Esophagus muscularis mucosa (tissue), 4 donors: ENCODE measurements at places on chromosomes 7 and 10. TPM values are rescaled to one million over a fixed set of nuclear protein-coding genes. Genes with fewer than 3 reads are reported as not detected.

Gene GBX1
- total RNA-seq = not detected

Gene LBX1
- total RNA-seq = not detected

Gene ELN
- 425 TPM for total RNA-seq

Gene PPP1R9A
- total RNA-seq = 23.7 TPM

Gene EGR2
- 0.26 TPM for total RNA-seq

Gene HMX3
- not detected for total RNA-seq

Gene PNLIP
- not detected for total RNA-seq

Gene CXCL12
- 88.8 TPM for total RNA-seq
